ENCODE measurements at places on chromosomes 13 and 19.

- DNase-seq: no peak
Measured at GRCh38 chr13:103101901-103102300, 35.7 kb upstream of the SLC10A2 start.

- DNase-seq: no peak
Measured at GRCh38 chr13:21796775-21797514, 126.1 kb downstream of the FGF9 start.

DNA sequence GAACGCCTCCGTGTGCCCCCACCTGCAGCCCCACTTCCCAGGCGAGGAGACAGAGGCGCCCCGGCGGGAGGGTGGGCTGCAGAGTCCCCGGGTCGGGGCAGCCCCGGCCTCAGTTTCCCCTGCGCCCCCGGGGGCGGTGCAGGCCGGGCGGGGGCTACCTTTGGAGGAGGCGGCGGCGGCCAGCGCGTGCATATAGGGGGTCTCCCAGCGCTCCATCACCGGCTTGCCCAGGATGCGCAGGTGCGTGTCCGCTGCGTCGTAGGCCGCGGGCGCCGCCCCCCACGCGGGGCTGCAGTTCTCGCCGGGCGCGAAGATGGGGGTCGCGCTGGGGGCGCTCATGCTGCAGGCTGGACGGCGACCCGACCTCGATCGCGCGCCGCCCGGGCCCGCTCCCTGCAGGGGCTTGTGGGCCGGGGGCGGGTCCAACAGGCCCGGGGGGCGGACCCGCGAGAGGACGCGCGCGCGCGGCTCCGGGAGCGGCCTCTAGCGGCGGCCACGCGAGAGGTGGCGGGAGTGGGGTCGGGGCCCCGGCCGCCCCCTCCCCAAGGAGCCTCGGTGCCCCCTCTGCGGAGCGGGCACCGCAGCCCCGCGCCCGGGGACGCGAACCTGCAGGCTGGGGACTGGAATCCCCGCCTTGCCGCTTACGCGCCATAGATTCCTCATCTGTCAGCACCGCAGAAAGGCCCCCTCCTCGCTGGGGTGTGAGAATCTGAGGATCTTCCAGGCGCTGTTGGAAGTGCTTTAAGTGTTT lies at the start of gene GAMT:
TSS of gene GAMT (minus strand) at position 405 of the 751 bp plus-strand sequence. CDS start at position 339, 66 bp downstream.
- peak; percentile 72 for DNase-seq

- no peak for DNase-seq
Measured at GRCh38 chr19:10268071-10268470, 2.8 kb upstream of the ICAM1 start.

DNA sequence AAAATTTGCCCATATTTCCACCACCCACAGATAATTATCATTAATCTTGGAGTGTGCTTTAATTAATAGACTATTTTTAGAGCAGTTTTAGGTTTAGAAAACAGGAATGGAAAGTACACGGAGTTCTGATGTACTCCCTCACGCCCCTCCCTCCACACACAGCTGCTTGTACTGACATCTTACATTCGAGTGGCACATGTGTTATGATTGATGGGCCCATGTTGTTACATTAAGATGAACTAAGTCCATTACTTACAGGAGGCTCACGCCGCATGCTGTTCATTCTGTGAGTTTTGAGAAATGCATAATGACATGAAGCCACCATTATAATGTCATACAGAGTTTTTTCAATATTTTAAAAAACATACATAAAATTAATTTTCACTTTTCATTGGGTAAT lies 1.2 kb upstream of the SPATA13 start:
- DNase-seq: no peak

- no peak for DNase-seq
Measured at GRCh38 chr13:112251930-112252585, 124.1 kb upstream of the SPACA7 start.

DNA sequence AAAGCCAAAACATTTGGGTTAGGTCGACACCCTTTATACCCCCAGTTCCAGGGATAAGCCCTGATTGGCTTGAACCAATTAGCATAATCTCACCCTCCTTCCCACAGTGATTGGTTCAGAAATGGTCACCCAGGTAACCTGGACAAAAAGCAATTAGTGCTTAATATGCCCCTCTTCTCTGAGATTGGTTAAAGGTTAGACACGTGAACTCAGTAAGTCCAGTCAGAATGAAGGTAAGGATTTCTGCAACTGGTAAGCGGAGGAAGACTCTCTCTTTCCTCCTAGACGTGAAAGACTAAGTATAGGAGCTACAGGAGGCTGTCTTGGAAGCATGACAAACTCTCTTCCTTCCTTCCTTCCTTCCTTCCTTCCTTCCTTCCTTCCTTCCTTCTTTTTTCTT lies 1.3 kb upstream of the PNMA8C start:
- DNase-seq: no peak

GRCh38 chr19:4140237-4140711 lies 13.2 kb upstream of the CREB3L3 start:
- peak; percentile 85 for DNase-seq

DNA sequence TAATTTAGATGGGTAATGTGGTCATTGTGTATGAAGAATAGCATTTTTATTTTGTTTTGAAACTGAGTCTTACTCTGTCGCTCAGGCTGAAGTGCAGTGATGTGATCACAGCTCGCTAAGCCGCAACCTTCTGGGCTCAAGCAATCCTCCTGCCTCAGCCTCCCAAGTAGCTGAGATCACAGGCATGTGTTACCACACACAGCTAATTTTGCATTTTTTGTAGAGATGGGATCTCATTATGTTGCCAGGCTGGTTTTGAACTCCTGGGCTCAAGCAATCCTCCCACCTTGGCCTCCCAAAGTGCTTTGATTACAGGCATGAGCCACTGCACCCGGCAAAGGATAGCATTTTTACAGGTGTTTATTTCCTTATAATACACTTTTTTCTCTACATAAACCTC lies 36.6 kb downstream of the SERTM1 start:
- no peak for DNase-seq

- DNase-seq: no peak
Measured at GRCh38 chr13:27381601-27382000, 42.8 kb upstream of the GTF3A start.

DNA sequence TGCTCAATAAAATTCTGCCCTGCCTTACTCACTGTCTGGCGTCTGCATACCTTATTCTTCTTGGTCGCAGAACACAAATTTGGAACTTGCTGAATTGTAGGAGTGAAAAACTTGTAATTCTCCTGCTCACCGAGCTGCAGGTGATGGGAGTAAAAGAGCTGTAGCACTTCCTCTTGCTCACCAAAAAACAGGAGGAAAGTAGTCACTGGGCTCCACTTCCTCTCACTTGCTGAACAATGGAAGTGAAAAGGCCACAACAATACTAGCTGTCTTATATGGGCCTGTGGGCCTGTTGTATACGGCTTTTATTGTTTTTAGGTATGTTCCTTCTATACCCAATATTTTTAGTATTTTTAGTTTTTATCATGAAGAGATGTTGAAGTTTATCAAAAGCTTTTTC lies 978.7 kb downstream of the SLITRK5 start:
- no peak for DNase-seq

DNA sequence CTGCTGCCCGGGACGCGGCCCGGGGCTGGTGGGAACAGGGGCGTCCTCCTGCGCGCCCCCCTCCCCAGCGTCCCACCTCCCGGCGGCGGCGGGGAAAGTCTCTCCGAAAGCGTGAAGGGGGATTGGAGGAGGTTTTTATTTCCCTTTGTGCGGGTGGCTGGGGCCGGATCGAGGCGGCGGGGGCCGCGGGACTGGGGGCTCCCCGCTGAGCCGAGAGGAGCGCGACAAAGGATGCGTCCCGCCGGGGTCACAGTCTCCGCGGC lies 132 bp downstream of the SHD start:
- no peak for DNase-seq

- DNase-seq: no peak
Measured at GRCh38 chr19:31070146-31071065, 278.8 kb downstream of the TSHZ3 start.

DNA sequence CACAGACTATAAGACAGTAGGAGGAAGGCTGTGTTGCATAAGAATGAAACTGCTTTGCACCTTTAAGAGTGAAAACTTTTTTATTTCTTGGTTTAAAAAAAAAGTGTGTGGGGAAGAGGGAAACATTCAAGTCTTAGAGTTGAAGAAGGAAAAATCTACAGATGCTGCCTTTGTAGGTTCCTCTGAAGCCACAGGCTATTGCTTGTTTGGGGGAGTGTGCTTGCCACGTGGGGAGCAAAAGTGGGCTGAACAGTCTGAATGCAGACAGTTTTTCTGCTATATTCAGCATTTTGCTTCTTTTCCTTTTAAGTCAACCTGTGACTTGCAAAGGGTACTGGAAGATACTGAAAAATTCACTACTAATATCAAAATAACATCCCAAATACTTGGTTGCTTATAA lies 36.9 kb downstream of the EFNB2 start:
- DNase-seq: no peak

GRCh38 chr19:44904426-44904994 lies 1.1 kb upstream of the APOE start:
- DNase-seq: no peak

DNA sequence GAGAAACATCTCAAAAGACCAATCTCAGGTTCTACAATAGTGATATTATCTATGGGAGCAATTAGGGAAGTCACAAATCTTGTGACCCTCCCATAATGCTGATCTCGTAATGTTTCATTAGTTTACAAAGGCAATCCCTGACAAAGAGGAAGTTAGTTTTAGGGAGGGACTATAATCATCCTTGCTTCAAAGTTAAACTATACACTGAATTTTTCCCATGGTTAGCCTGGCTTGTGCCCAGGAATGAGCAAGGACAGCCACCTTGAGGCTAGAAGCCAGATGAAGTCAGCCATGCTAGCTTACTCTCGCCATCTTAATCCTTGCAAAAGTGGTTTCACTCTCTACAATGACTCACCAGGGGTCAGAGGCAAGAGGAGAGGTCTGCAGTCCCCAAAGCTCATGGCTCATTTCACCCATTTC lies 5.4 kb downstream of the CEACAM3 start:
- no peak for DNase-seq

- no peak for DNase-seq
Measured at GRCh38 chr19:50785329-50785728, 4.9 kb upstream of the ACP4 start.

DNA sequence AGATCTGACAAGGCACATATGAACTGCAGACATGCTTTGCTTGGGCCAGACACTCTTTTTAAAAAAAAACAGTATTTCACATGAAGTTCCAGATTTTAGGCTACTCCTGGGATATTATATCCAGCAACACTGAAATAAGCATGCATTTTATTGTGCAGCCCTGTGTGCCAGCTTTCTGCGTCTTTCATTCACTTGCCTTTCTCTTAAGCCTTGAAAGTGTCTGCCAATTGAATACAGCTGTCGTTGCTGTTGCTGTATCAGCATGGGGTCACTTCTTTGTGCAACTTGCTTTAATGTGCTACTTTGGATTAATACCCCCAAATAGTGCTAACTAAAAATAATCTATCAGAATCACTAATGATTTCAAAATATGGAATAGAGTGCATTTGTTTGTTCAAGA lies 657.8 kb downstream of the SLITRK6 start:
- DNase-seq: no peak

DNA sequence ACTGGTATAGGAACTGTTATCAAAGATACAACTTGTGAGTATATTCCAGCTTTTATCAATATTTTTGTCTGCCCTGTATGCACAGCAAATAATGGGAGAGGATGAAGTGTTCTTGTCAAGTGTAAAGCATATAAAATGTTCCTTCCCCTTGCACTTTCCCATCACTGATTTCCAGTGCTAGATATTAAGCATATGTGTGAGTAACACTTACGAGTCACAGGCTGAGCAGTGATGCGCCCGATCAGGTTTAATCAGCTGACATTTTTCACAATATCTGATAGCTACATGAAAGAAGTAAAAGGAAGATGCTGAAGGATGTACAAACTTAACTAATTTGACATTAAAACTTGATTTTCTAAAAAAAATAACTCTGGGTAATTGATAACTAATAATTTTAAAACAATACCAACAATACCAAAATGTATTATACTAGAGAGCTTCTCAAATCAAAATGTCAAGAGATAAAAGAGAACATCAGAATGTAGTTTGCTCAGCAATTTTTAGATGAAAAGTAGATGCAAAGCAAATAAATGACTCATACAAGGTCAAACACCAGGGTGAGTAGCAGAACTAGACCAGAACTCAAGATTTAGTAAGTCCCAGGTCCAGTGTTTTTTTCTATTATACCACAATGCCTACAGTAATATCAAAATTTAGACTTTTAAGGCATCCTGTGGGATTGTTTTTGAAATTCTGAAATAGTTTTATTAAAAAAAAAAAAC lies 56.4 kb downstream of the ZDHHC20 start:
- no peak for DNase-seq

- no peak for DNase-seq
Measured at GRCh38 chr19:45581576-45581975, 3.0 kb downstream of the OPA3 start.

GRCh38 chr19:34588249-34588648 lies 88.7 kb downstream of the SCGB2B2 start:
- no peak for DNase-seq

GRCh38 chr19:31220540-31220939 lies 128.7 kb downstream of the TSHZ3 start:
- DNase-seq: peak; percentile 19

- peak; percentile 49 for DNase-seq
Measured at GRCh38 chr13:24053519-24054251, 106.8 kb upstream of the SPATA13 start.

- peak; percentile 55 for DNase-seq
Measured at GRCh38 chr13:43303033-43303729, 279.8 kb downstream of the DNAJC15 start.

DNA sequence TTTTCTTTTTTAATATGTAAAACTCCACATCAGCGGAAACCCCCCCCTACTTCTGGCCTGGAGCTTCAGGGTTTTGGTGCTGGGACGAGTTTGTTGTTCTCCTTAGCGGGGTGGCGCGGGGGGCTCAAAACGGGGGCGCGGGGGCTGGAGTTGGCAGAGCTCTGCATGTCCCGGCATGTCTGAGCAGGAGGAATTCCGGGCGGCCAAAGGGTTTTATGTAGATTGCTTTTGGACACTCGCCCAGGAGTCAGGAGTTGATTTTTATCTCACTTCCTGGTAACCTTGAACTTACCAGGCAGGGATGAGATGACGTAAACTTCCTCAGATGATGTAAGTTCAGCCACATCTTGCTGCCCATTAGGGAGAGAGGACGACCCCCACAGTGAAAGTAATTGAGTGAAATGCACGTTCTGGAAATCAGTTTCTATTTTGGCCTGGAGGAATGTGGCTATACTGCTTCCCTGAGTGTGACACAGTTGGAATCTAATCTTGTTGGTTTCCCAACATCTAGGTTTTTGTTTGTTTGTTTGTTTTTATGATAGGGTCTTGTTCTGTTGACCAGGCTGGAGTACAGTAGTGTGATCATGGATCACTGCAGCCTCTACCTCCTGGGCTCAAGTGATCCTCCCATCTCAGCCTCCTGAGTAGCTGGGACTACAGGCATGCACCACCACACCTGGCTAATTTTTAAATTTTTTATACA lies 21.0 kb upstream of the GDF15 start:
- peak; percentile 48 for DNase-seq

DNA sequence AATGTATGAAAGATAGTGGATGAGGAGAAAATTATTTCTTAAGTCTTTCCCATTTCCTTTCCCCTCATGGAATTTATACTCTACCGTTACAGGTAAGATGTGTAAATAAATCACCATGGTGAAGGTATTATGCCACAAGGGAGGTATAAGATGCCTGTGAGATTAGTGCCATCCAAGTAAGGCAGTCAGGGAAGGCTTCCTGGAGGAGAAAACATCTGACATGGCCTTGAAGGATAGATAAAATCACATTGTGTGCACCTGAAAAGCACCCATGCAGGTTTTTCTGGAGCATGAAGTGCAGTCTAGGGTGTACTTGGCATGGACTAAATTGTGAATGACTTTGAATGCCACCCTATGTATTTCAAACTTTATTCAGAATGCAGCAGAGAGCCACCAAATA lies 15.3 kb downstream of the MBNL2 start:
- no peak for DNase-seq
